ENCODE measurements at places on chromosomes 7 and 10.

DNA sequence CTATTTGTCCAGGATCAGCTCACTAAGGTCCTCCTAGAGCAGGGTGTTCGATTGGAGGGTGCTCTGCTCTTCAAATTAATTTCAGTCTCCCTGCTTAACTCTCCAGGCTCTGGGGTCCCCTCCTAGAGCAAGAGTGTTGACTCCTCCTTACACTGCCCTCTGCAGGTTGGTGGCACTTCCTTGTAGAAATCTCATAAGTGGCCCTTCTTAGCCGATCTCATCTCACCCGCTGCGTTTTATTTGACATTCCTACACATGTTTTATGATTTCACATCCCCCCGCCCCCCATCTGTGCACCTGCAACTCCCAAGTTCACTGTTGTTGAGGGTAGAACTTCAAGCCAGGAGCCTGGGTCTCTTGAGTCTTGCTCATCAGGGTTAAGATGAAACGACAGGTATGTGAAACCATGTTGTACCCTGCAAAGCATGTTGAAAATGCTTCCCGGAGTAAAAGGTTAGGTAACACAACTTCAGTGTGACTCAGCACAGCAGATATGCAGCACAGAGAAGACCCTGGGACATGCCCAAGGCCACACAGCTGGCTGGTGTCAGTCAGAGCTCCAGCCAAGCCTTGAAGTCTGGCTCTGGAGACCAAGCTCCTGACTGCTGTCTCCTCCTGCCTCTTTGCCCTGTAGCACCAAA lies 171.2 kb downstream of the PRKAG2 start:
- no peak for ATAC-seq

DNA sequence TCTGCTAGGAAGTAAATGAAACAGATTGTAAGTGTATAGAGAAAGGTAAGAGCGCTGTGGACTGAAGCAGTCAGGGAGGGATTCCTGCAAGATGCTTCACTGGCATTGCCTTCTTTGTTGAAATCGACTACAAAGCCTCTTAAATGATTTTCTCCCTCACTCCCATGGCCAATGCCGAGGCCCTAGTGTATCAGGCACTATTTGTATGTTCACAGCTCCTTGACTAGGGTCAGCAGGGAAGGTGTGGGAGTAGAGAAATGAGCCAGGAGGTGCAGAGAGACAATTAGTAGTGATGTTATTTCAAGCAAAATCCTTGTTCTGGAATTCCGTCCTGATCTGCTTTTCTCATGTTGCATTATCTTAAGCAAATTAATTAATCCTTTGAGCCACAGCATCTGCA lies 22.9 kb upstream of the DUSP5 start:
- ATAC-seq: no peak

- peak; percentile 69 for ATAC-seq
These were observed 536.0 kb upstream of the GALNT17 start for GRCh38 chr7:70595755-70596597.

- ATAC-seq: no peak
These were observed 91.4 kb upstream of the CAPZA2 start for GRCh38 chr7:116770941-116771340.

- ATAC-seq: no peak
These were observed 327.3 kb downstream of the INHBA start for GRCh38 chr7:41375582-41375981.

GRCh38 chr7:29142021-29142727 lies 4.2 kb downstream of the CPVL start:
- ATAC-seq: no peak

DNA sequence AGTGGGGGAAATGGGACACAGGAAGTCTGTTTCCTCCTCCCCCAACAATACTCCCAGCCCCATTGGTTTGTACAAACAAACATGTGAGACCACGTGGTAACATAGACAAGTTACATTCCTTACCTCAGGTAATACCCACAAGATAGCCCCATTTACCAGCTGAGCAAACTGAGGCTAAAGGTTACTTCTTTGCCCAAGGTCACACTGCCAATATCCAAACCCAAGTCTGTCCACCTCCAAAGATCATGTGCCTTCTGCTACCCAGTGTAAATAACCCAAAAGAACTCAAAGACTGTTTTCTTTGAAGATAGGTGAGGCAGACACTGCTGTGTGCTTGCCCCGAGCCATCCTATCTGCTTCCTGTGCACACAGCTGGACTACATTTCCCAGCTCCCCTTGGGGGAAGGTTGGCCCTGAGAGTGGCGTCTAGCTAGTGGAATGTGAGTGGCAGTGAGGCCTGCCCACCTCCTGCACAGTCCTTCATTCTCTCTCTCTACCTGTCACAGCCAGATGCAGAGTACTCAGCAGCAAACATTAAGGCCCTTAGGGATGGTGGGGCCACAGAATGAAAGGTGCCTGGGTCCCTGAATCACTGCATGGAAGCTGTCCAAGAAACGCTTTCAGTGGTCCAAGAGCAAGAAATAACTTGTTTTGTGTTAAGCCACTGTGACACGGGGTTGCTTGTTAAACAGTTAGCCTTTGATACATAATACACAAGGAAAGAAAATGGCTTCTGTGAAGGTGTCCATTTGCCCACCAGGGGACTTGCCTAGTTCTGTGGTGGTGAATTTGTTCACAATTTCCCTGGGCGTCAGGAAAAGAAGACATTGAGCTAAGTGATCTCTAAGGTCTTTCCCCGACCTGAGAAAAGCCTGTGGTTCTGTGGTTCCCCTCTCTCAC lies 257.7 kb upstream of the NFE2L3 start:
- peak; percentile 67 for ATAC-seq

DNA sequence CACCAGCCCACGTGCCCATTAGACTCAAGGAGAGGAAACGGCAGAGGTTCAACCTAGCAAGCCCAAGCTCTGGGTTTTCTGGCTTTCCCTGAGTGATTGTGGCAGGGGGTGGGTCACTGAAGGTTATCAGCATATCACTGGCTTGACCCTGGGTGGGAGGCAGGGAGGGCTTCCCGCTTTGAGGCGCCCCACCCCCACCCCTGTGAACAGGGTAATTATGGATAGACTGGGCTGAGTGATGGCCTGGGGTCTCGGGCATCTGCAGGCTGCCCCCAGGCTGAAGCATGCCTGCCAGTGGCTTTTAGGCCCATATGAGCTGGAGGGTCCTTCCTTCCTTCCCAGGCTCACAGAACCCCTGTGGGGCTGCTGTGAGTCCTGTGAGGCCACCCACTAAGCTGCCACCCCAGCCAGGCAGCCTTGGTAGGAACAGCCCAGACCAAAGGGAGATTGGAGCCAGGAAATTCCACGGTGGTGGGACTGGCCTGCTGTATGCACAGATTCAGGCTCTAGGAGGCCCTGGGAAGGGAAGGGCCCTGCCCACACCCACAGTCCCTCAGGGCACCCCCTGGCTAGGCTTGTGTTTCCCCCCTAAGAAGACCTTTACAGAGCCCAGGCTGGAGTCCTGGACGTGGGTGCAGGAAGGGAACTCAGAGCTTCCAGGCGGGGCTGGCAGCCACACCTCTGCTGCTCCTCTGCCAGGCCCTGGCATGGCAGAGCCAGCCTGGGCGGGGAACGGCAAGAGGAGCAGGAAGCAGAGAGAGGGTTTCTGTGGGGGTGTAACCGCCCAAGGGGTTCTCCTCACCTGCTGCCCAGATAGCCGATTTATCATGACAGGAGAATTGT lies 33.1 kb downstream of the GPRIN2 start:
- peak; percentile 18 for ATAC-seq

- ATAC-seq: no peak
These were observed 173.8 kb downstream of the TMEM26 start for GRCh38 chr10:61279400-61279799.

GRCh38 chr10:49539320-49539885 lies 482 bp upstream of the ERCC6 start:
- ATAC-seq: peak; percentile 46

- no peak for ATAC-seq
These were observed 12.5 kb downstream of the CYP3A43 start for GRCh38 chr7:99840136-99840869.

DNA sequence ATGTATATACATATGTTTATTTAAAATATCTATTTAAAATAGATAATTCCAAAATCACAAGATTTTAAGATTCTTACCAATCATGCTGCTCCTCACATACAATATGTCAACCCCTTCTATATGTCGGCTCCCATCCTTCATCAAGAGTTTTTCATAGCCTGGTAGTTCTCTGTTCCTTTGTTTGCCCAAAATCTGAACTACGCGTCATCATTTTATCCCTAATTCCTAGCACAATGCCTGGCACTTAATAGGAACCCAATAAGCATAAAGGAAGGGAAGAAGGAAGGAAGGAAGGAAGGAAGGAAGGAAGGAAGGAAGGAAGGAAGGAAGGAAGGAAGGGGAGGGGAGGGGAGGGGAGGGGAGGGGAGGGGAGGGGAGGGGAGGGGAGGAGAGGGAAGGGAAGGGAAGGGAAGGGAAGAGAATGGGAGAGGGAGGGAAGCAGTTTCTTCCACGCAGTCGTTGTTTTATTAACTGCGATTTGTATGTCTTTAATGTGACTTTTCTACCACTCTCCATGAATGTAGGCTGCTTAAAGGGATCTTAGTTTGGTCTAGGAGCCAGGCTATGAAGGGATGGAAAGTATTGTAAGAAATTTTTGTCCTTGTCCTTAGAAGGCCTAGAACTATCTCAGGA lies 83.3 kb upstream of the PCGF5 start:
- ATAC-seq: no peak

GRCh38 chr10:79116368-79116767 lies 47.6 kb downstream of the ZMIZ1 start:
- ATAC-seq: peak; percentile 35

GRCh38 chr10:72765051-72765745 lies 73.3 kb downstream of the MCU start:
- ATAC-seq: no peak

DNA sequence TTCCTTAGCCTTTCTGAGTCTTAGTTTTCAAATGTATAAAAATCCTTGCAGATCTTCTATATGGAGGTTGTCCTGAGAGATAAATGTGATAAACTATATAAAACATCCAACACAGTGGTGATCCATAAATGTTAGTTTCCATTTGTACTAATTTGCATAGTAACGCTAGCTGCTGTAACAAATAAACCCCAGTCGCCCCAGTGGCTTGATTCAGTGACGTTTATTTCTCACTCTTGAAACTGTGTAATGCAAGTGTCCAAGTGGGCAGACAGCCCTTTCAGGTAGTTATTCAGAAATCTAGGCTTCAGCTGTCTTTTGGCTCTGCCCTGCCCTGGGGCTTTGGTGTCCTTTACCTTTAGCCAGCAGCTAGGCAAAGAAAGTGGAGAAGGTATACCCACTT lies 106.3 kb downstream of the VTI1A start:
- no peak for ATAC-seq

GRCh38 chr10:28722065-28722803 lies 44.9 kb downstream of the BAMBI start:
- ATAC-seq: peak; percentile 49

DNA sequence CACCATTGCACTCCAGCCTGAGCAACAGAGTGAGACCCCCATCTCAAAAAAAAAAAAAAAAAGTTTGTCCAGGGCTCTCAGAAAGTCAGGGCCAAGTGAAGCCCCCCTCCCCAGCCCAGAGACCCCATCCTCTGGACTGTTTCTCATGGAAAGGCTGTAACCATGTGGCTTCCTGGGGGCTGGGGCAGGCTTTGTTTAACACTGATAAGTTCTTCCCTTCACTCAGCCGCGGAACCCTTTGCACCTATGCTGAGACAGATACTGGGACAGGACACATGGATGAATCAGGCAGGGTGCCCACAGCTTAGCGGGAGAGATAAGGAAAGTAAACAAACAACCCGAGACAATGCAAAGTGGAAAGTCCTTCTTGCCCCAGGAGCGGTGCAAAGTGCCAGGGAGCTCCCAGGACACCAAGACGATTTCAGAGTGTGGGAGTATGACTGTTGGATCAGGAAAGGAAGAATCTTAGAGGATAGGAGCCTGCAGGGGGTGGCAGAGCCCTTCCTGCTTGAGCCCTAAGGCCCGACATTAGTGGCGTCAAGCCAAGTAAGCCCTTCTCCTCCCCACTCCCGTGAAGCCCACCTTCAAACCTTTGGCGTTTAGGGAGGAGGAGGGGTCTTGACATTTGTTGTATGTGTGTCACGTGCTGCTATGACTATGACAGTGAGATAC lies 11.6 kb downstream of the MLXIPL start:
- no peak for ATAC-seq

DNA sequence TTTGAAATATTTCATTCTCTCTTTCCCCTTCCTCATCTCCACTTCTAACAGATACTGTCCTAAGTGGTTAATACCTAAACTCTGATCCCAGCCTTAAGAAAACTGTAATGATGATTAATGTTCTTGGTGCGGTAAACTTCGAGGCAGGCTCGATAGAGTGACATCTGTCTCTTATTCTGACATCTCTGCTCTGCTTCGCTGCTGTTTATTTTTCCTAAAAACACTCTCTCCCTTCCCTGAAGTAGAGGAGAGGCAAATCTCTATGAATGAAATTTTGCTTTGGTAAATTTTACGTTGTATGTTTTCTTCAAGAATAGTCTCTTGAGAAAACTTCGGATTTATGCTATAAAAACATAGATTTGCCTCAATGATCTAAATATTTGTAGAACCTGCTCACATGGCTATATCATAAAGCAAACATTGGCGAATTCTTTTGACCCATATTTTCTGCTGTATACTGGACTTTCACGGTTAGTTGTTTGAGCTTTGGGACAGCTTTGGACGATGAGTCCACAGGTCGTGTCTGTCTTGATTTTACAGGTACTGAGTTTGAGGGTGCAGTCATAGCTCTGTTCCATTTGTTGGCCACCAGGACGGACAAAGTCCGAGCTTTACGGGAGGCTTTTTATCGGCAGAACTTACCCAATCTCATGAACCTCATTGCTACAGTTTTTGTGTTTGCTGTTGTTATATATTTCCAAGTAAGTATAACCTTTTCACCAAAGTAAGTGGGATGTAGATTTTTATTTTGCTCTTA lies 27.1 kb downstream of the SEC61A2 start:
- ATAC-seq: no peak

DNA sequence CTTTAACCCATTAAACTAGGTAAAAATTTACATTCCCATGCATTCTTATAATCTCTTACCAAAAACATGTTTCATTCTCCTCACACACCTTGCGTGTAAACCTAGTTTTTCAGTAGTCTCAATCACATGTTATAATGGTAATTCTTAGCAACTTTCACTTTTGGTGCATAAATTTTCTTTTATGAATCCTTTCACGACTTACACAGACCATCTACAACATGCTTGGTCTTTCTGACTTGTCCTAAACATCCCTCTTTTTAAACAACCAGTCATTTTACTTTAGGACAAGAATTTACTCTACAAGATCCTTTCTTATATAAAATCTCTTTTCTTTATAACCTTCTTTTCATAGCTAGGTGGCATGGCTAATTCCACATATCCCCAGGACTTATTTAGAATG lies 25.8 kb downstream of the FBXL13 start:
- ATAC-seq: no peak

DNA sequence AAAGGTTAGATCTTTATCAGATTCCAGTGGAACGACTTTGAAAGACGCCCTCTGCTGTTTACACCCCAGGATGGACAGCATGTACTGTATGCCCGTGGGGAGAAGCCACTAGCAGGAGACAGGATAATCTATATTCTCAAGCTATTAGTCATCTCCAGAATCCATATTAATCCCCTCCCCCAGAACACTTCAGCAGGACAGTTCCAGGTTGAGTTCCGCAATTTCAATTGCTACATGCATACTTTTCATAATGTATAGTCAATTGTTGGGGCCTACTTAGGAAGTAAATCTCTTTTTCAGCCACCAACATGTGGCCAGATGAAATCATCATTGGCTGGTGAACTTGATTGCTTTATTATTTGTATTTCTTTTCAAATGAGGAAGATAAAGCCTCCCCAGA lies 313.1 kb upstream of the SMIM30 start:
- no peak for ATAC-seq

GRCh38 chr7:35975851-35976454 lies 175.1 kb downstream of the SEPTIN7 start:
- ATAC-seq: peak; percentile 66
